Cardiac muscle cell (in vitro differentiated cells and primary cell): ENCODE measurements at places on chromosomes 12 and 14. TPM values are rescaled to one million over a fixed set of nuclear protein-coding genes. Genes with fewer than 3 reads are reported as not detected.

The MYO1H gene
- 0.21 TPM in 1 of 2 replicates, not detected in the other for total RNA-seq

The CALM1 gene
- 65.6 and 74.6 TPM in 2 replicates for total RNA-seq

The CINP gene
- total RNA-seq = 46.0 and 49.1 TPM in 2 replicates

The HHIPL1 gene
- 0.14 and 0.83 TPM in 2 replicates for total RNA-seq

The CCND2 gene
- total RNA-seq = 89.9 and 110 TPM in 2 replicates

The TAS2R7 gene
- not detected in 2 replicates for total RNA-seq

The PLA2G1B gene
- not detected in 2 replicates for total RNA-seq

The TOMM20L gene
- not detected in 2 replicates for total RNA-seq

The ANKRD9 gene
- total RNA-seq = 78.9 and 99.9 TPM in 2 replicates

The DAO gene
- total RNA-seq = not detected in 2 replicates

The CIROP gene
- 0.15 TPM in 1 of 2 replicates, not detected in the other for total RNA-seq

The RPGRIP1 gene
- total RNA-seq = 0.14 TPM in 1 of 2 replicates, not detected in the other

The ALDH1L2 gene
- 0.14 and 0.63 TPM in 2 replicates for total RNA-seq

The SPIC gene
- not detected in 2 replicates for total RNA-seq

The CLEC6A gene
- total RNA-seq = 0.21 TPM in 1 of 2 replicates, not detected in the other

The NCOR2 gene
- total RNA-seq = 57.4 and 113 TPM in 2 replicates

The EGLN3 gene
- total RNA-seq = 26.6 and 30.3 TPM in 2 replicates

The CCDC184 gene
- 0.45 and 1.7 TPM in 2 replicates for total RNA-seq
